ENCODE measurements at places on chromosomes 5 and 9. TPM values are rescaled to one million over a fixed set of nuclear protein-coding genes. Genes with fewer than 3 reads are reported as not detected.

C5orf22 gene
- 46.7 TPM for total RNA-seq

GPX8 gene
- total RNA-seq, result 40.2 TPM

SPAG8 gene
- 1.0 TPM for total RNA-seq

PTGS1 gene
- total RNA-seq, result 1.8 TPM

FBXL7 gene
- not detected for total RNA-seq

FOXD4L4 gene
- total RNA-seq, result 0.53 TPM

GFPT2 gene
- total RNA-seq, result 24.4 TPM

FAM153A gene
- not detected for total RNA-seq

LCN2 gene
- 537 TPM for total RNA-seq

ANXA2R gene
- 6.3 TPM for total RNA-seq

COQ4 gene
- 89.5 TPM for total RNA-seq

RGS7BP gene
- not detected for total RNA-seq

AK8 gene
- 7.2 TPM for total RNA-seq

ABCA1 gene
- 22.4 TPM for total RNA-seq

LHX3 gene
- 0.22 TPM for total RNA-seq

MARCOL gene
- not detected for total RNA-seq

ANKRD31 gene
- total RNA-seq, result 0.48 TPM

AJM1 gene
- 5.9 TPM for total RNA-seq

AOPEP gene
- total RNA-seq, result 135 TPM

TERT gene
- total RNA-seq, result 2.2 TPM

PPP2R2B gene
- total RNA-seq, result not detected

SLC45A2 gene
- total RNA-seq, result 0.33 TPM

MYMK gene
- total RNA-seq, result not detected

PCA3 gene
- not detected for total RNA-seq

RALGDS gene
- 30.0 TPM for total RNA-seq

ARSB gene
- total RNA-seq, result 5.1 TPM

CDH10 gene
- total RNA-seq, result 0.63 TPM

RNF180 gene
- not detected for total RNA-seq

RETREG1 gene
- total RNA-seq, result 5.6 TPM

SLC1A1 gene
- total RNA-seq, result 2.9 TPM

SOWAHA gene
- not detected for total RNA-seq

FCHO2 gene
- total RNA-seq, result 26.1 TPM

IL3 gene
- total RNA-seq, result not detected

INSL4 gene
- not detected for total RNA-seq

C9orf153 gene
- 0.52 TPM for total RNA-seq

SEMA5A gene
- total RNA-seq, result not detected

NPR2 gene
- total RNA-seq, result 11.3 TPM

ABO gene
- 1.2 TPM for total RNA-seq

C9orf85 gene
- total RNA-seq, result 19.0 TPM

Data from PC-9 (cell line).